ENCODE measurements at places on chromosomes 5 and 9.
A peak's percentile ranks its signal among the peaks of the same experiment; 100 is the strongest.

DNA sequence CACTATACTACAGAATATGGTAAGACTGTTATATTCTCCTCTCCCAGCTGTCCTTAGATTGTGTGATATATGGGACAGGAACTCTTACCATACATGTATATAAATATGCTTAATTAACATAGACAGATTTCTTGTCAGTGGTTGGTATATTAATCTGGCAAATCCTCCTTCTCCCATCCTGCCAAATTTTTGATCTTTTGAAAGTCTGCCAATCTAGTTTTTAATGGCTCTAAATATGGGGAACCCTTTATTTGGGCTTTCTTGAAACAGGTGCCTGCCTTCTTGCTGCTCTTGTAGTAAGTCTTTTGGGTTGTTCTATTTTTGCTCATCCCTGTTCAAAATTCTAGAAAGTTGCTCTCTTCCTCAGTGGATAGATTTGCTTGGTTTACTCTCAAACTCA is 63.5 kb downstream of the SPATA31D1 start:
- no peak for DNase-seq

GRCh38 chr9:127588740-127589506 is 23.2 kb upstream of the STXBP1 start:
- no peak for DNase-seq

- no peak for DNase-seq
Measured at GRCh38 chr5:53714667-53715010, 154.2 kb downstream of the NDUFS4 start.

DNA sequence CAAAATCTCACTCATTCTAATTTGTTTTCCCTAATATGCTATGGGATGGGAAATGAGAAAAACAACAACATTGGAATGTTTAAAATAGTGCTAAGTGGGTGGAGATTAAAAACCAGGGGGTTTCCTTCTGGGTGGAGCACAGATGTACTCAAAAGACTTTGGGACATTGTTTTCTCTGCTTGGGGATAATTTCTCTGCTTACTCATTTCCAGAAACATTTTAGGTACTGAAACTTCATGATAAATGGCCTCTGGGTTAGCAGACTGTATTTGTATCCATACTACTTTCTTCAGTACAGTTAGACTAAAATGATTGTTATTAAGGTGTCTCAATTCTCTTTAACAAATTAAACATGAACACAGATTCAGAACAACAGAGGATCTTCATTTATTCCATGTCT is 17.4 kb downstream of the ELOVL7 start:
- DNase-seq, result peak; percentile 33

DNA sequence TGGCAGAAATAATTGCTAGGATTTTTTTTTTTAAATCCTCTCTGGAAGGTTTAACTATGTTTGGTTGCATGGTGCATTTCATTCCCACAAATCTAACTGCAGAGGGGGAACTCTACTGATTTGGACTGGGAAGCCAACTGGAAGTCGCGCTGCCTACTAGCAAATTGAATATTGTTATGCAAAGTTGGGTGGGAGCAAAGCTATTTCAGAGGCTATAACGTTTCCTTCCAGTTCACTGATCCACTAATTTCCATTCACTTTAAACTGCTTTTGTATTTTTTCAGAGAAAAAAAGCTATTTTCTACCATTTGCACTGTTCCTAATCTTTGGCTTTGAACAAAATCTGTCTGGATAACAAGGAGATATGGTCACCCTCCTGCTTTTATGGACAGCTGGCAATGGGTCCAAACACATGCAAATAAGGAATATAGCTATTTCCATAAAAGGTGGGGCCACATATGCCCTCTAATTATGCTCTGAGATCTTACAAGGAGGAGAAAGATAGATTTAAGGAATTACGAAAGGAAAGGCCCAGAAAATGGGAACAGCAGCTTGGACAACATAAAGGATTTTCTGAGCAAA is 40.1 kb downstream of the MACIR start:
- DNase-seq, result no peak

DNA sequence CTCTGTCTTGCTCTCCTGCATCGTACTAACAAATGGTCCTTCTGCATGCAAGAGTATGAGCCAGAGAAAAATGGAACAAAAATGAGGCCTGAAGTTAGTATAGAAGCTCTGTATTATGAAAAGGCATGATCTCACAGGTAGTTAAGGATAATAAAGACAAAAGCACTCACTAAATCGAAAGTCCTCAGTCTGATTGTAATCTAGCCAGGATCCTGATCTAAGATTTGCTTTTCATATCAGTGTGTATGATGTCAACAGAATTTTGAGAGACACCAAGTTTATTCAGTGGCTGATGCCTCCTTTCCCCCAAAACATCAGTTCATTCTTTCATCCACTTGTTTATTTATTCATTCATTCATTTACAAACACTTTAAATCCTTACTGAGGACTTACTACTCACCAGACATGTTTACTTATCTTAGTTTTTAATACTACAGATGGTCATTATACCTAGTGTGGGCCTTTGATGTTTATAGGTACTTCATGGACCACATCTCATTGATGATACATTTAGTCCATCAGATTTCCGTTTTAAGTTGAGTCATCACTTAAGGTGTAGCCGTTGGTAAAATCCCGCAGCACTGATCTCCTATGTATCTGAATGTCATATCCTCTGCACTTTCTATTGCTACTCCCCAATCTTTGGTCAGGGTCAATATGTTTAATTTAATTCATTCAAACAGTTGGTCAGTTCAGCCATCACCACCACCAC is 105.2 kb upstream of the DHFR start:
- DNase-seq, result no peak

DNA sequence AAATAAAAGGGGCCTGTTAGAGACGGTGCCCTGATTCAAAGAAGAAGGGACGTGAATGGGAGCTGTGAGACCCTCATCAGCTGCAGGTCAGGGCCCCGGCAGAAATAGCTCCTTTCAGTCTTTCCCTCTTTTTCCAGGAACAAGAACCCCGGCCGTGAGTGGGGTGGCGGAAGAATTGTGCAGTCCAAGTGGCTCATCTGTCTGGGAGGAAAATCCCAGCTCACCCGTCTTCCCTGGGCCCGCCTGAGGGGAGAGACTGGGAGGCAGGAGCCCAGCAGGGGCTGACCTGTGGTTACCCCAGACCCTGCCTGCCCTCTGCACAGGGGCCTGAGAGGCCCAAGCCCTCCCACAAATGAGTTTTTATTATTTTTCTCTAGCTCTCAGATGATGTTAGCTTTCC is 24.8 kb upstream of the CSF1R start:
- DNase-seq, result no peak

GRCh38 chr9:136204838-136205706 is at the start of gene LHX3:
Gene LHX3 (minus strand): TSS chr9:136205128. CDS start chr9:136205012, 116 bp downstream.
- DNase-seq, result peak; percentile 19

DNA sequence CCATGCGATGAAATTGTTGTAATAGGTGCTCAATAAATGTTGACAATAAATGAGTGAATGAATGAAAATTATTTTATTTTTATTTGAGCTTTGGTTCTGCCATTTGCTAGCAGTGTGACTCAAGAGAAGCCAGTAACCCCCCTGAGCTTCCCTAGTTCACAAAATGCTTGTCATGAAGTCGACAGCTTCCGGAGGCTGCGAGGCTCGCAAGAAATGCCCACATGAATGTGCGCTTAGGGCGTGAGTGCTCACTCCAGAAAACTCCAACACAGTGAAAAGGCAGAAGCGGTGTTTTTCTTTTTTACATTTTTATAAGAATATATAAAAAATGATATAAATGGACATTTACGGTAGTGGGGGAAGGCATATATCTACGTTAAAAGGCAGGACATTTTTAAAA is 26.5 kb downstream of the CDKN2A start:
- peak; percentile 57 for DNase-seq

GRCh38 chr9:90137801-90138200 is 504.8 kb downstream of the DIRAS2 start:
- DNase-seq, result no peak

GRCh38 chr5:135951807-135952206 is 3.0 kb downstream of the LECT2 start:
- DNase-seq, result no peak

DNA sequence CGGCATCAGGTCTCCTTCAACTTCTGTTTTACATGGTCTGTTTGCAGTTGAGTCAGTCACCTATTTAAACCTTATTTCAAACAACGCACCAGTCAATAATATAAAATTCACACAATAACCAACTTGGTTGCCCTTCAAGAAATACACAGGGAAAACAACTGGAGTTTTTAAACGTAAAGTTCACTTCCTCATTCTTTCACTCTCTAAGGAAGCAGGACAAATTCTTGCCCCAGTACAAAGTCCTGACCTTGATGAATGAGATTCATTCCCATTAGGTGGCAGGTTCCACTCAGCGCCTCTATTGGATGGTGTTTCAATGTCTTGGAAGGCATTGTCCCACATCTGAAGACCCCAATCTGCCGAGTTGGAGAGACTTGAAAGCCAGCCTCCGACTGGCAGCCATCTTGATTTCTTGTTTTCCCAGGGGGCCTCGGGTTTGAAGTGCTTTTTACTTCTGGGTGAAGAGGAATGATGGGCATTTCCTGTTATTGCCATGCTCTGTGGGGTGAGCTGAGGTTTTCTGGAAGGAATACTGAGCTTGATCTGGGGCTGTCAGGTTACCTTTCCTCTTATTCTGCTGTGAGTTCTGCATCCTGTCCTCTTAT is 105.0 kb downstream of the ACER2 start:
- no peak for DNase-seq

DNA sequence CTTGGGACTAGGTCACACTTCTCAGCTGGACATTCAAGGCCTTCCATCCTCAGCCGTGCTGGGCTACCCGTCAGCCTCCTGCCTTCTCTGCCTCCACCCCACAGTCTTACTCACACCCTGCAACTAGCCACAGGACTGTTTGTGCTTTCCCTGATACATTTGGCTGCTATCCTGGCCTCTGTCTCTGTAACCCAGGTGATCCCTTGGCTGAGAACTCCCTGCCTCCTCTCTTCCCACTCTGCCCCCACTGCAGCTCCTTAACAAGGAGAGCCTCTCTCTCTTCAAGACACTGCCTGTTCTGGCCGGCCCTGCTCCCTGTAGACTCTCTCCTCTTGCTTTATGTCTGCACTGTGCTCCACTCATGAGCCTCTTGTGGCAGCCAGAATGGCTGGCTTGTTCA is 120.6 kb downstream of the MSX2 start:
- no peak for DNase-seq

- no peak for DNase-seq
Measured at GRCh38 chr5:57598756-57599155, 116.1 kb upstream of the ACTBL2 start.

DNA sequence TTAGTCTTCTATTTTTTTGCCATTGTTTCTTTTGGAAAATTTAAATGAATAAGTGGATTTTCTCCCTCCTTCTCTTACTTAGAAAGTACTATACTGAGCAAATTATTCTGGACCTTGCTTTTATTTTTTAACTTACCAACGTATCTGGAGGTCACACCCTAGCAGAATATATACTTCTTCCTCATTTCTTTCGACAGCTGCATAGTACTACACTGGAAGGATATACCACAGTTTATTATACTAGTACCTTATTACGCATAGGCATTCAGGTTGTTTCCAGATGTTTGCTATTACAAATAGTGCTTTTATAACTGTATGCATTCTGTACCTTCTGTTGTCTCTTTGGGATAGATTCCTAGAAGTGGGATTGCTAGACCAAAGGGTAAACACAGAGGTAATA is 16.7 kb downstream of the RC3H2 start:
- DNase-seq, result no peak

- peak; percentile 35 for DNase-seq
Measured at GRCh38 chr9:16870596-16871335, at the start of gene BNC2. Gene BNC2 (minus strand): TSS chr9:16870670. CDS start chr9:16870648, 22 bp downstream.

DNA sequence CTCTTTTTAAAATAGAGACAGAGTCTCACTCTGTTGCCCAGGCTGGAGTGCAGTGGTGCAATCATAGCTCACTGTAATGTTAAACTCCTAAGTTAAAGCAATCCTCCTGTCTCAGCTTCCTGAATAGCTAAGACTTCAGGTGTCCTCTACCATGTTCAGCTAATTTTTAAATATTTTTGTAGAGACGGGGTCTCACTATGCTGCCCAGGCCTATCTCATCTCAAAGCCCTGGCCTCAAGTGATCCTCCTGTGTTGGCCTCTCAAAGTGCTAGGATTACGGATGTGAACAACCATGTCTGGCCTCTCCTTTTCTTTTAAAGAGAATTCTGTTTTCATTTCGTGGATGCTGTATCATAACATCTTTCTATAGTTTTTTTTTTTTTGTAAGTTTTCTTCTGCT is 11.7 kb downstream of the STX17 start:
- DNase-seq, result no peak

DNA sequence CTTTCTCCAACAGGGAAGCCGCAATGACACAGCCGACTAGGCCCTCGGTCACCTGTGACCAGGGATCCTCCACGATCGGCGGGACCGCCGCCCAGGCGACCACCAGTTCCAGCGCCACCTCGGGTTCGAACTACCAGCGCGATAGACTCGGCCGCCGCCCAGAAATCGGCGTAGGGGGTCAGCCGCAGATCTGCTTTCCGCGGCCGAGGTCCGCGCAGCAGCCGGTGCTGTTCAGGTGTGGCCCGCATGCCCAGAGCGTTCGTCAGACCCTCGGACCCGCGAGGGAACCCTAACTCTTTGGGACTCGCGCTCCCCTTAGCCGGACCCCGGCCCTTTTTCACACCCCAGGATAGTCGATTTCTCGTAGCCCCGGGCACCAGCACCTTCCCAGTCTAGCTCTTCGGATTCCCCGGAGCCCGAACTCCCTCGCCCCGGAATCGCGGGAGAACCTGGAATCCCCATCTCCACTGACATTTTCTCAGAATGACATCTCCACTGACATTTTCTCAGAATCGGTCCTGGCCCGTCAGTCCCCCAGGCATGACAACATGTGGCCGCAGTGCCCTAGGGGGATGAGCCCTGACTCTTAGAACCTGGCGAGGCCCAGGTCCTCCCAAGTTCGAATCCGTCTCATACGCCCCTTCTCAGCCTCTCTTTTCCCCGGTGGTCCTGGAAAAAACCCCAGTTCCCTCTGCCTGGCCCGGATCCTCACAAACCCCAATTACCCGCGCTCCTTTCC is 428 bp downstream of the C5orf52 start:
- no peak for DNase-seq

DNA sequence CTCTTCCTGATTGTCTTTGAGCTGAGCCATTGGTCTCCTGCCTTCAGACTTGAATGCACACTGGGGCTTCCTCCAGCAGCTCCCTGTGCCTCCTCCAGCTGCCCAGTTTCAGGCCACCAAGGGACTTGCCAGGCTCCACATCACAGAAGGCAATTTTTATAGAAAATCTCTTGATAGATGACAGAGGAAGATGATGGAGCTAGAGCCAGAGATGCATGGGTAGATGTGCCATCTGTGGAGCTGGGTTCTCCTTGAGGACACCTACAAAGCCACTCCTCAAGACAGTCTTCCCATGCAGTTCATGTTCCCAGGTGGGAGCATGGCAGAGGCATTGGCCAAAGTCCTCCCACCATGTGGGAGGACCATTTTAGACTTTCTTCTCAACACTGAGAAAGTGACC is 239.6 kb upstream of the IRX1 start:
- DNase-seq, result no peak

- no peak for DNase-seq
Measured at GRCh38 chr9:130636648-130637020, 27.8 kb upstream of the PRDM12 start.

All from suppressor macrophage treated with lipopolysaccharide for 4 hours (primary cell).